Fibroblast of pulmonary artery (primary cell): ENCODE measurements at places on chromosomes 2 and 18.

- DNase-seq: no peak
Measured at GRCh38 chr2:11154016-11154922, 998 bp upstream of the SLC66A3 start.

GRCh38 chr2:216777637-216778273 is 82.1 kb downstream of the TNP1 start:
- peak; percentile 55 for DNase-seq

- peak; percentile 100 for DNase-seq
Measured at GRCh38 chr2:85772019-85772745, 18.4 kb downstream of the ATOH8 start.

GRCh38 chr18:59736061-59736460 is 38.8 kb upstream of the CCBE1 start:
- no peak for DNase-seq

GRCh38 chr2:187466129-187466792 is 18.2 kb upstream of the CALCRL start:
- DNase-seq: no peak

GRCh38 chr2:52571380-52572347 is 1195.9 kb upstream of the CHAC2 start:
- no peak for DNase-seq

- no peak for DNase-seq
Measured at GRCh38 chr2:42183775-42184174, 14.6 kb downstream of the EML4 start.

DNA sequence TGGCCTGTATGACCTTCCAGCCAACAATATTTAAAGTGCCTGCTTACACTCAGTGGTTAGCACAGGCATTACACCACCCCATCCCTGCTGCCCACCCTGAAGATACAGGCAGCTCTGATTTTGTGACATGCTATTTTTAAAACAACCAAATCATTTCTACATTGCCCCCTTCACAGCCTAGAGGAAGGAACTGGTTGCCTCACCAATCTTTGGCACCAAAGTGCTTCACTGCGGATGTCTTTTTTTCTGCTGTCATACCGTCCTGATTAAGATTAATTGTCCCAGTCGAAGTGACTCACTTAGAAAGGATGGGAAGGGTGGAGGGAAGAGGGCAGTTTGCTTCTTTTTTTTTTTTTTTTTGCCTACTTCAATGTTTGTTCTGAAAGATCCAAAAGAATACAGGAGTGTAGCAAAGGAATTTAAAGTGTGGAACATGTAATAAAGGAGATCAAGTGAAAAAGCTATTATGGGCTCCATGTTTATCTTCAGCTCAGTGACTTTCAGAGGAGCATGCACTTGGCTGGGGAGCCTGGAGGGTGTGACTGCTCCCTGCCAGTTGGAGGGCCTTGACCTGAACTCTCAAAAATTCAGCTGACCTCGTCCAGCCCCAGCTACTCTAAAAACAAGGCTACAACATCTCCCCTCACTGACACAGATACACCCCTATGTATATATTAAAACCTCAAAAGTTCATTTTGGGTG is 501.1 kb upstream of the TNP1 start:
- peak; percentile 76 for DNase-seq
